ENCODE measurements at places on chromosomes 4 and X.

GRCh38 chr4:26503427-26503826, 13.1 kb upstream of the CCKAR start:
- no peak for DNase-seq

DNA sequence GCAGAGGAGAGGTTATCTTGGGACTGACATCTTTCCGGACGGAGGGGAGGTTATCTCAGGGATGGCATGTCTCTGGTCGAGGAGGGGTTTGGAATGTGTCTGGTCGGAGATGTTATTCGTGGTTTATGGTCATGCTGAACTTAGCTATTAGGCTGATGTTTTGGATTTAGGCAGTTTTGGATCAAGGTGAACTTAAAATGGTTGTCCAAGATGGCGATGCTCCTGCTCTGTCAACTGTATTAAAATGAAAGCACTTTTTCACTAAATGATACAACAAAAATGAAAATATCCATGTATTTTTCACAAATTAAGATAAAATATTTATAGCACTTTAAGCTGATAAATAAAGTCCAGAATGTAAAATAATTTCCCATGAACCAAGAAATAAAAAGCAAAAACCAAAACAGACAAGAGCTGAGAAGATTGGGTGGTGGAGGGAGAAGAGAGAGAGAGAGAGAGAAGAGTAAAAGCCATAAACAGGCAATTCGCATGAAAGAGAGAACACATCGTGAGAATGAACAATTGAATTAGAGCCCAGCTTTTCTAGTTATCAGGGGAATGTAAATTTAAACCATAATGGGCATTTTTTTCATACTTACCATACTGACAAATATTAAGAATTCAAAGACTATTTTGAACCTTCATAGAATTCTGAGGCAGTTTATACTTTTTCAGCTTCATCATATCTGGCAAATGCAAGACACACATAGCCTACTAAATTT, 2236.0 kb upstream of the AGA start:
- no peak for DNase-seq

DNA sequence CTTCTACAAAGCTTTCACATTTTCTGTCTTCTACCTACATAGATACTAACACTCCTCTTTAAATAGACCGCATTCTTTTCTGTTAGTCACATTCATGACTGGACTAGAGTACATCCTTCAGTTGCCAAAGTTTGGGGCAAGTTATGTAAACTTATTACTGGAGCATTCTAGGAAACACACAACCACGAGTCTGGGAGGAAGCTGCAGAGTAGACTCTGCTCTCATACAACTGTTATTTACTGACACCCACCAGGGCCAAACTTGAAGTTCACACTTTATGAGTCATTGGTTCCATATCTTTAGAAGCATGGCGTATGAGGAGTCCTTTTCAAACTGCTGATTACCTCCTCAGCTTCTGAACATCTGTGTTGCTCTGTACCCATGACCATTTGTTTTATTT, 87.0 kb downstream of the RNF150 start:
- DNase-seq: no peak

GRCh38 chrX:140949233-140949632, 53.2 kb upstream of the SPANXB1 start:
- no peak for DNase-seq

DNA sequence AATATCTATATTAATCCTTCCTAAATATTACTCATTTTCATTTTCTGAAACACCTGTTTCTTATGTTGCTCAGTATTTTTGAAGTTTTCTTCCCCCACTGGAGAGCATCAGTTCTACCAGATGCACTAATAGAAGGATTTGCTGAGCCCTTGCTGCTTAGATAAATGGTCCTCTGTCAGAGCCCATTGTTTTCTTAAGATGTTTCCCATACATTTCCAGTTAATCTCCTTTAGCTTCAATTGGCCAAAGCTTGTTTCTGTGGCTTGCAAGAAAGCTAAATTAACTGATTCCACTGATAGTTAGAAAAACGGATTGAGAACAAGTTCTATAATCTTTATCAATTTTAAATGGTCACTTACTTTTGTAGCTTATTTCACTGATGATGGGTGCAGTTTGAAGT, 1425.5 kb downstream of the PCDH18 start:
- DNase-seq: no peak

GRCh38 chrX:8403988-8404387, 60.6 kb upstream of the VCX3B start:
- DNase-seq: no peak

- no peak for DNase-seq
Measured at GRCh38 chr4:86641516-86642090, 47.5 kb downstream of the PTPN13 start.

- DNase-seq: no peak
Measured at GRCh38 chrX:45758319-45758718, 557.6 kb upstream of the DIPK2B start.
